ENCODE measurements at places on chromosomes 1 and 21.
A peak's percentile ranks its signal among the peaks of the same experiment; 100 is the strongest.

DNA sequence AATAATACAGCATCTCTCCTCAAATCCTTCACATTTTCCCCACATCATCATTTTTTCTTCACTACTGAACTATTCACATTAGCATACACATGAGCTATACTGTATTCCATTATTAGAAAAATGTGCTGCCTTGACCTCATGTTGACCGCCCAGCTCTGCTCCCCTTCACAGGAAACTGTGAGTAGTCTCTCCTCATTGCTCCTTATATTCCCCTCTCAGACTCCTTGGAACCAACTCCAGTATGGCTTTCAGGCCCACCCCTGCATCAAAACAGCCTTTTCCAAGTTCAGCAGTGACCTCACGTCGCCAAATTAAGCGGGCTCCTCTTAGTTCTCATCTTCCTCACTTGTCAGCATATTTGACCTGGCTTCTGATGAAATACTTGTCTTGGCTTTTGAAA is 59.2 kb upstream of the SPAG17 start:
- no peak for DNase-seq

DNA sequence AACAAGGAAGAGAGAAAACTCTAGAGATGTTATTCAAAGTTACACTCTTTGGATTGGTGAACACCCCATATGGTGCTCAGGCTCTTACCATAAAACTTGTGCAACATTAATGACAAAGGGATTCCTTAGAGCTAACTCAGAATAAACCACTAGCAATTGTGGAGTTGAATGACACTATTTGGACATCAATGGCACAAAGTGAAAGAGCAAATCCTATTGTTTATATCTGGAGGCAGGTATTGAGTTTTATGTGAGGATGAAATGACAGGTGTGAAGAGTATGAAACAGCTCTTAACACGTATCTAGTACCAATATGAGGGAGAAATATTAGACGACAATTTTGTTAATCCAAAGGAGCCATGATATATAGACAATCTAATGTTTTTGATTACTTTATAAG is 584.9 kb upstream of the PBX1 start:
- no peak for DNase-seq

- DNase-seq: no peak
Observed at GRCh38 chr1:17970757-17971156, 136.8 kb upstream of the IGSF21 start.

DNA sequence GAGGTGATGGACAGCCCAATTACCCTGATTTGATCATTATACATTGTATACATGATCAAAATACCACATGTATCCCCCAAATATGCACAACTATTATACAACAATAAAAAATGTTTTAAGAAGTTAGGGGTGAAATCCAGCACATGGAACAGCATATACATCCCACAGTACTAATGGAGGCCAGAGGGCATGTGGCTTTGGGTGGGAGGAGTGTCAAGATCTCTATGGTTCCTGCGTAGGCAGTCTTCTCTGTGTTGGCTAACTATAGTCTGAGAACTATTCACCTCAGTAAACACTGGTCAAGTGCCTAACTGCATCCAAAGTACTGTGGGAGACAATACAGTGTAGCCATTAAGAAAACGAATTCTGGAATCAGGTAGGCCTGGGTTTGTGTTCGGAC is 74.1 kb downstream of the GADD45A start:
- no peak for DNase-seq

GRCh38 chr1:82465024-82465423 is 664.3 kb downstream of the ADGRL2 start:
- DNase-seq: no peak

- no peak for DNase-seq
Observed at GRCh38 chr1:29824025-29824424, 587.7 kb downstream of the PTPRU start.

DNA sequence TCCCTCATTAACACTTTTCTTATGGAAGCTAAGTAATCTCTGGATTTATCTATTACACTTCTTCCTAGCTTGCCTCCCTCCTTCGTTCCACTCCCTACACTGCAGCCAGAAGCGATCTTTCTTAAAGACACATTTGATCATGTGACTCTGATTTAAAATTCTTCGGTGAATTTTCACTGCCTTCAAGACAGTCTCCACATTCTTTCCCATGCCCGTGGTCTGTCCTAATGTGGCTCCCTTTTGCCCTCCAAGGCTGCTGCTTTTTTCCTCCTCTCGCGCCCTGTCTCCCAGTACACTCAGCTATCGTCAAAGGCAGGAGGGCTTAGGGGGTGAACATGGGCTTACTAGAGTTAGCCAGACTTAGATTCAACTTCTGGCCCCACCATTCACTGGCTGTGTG is 64.4 kb downstream of the SDCCAG8 start:
- no peak for DNase-seq

GRCh38 chr1:181152892-181153633 is 64.6 kb downstream of the IER5 start:
- DNase-seq: peak; percentile 37

GRCh38 chr1:6421266-6421665 is 1.5 kb upstream of the HES2 start:
- DNase-seq: no peak

GRCh38 chr1:226390681-226391080 is 17.2 kb downstream of the PARP1 start:
- no peak for DNase-seq

DNA sequence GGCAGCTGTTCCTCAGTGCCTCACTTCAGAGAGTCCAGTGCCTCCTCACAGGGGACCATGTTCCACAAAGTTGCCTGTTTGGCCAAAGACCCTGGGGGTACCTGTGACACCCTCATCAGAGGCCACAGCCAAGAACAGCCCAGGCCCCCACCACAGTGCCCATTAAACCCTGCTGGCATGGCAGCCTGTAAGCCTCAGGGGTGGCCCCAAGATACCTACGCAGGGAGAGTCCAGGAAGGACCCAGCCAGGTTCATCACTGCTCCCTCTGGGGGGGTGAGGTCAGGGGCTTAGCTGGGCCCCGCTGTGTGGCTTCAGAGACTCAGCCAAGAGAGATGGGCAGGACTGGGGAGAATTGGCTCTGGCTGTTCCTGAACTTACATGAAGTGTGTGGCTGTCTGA is 19.1 kb upstream of the PRDM16 start:
- no peak for DNase-seq

DNA sequence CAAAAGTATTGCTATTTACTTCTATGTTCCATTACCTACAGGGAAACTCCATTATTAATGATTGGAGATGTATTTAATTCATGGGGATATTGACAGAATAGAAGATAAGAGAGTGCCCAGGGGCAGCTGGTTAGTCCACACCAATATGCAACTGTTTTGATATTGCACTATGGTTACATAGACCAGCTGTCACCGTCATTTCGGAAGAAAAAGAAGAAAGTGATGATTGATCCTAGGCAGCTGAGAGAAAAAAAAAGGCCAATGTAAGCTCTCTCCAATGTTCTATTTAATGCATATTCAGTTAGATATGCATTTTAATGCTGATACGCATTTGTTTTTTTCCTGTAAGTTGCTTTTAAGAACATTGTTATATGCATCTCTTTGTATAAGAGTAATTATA is 1367.2 kb downstream of the KCNT2 start:
- DNase-seq: no peak

DNA sequence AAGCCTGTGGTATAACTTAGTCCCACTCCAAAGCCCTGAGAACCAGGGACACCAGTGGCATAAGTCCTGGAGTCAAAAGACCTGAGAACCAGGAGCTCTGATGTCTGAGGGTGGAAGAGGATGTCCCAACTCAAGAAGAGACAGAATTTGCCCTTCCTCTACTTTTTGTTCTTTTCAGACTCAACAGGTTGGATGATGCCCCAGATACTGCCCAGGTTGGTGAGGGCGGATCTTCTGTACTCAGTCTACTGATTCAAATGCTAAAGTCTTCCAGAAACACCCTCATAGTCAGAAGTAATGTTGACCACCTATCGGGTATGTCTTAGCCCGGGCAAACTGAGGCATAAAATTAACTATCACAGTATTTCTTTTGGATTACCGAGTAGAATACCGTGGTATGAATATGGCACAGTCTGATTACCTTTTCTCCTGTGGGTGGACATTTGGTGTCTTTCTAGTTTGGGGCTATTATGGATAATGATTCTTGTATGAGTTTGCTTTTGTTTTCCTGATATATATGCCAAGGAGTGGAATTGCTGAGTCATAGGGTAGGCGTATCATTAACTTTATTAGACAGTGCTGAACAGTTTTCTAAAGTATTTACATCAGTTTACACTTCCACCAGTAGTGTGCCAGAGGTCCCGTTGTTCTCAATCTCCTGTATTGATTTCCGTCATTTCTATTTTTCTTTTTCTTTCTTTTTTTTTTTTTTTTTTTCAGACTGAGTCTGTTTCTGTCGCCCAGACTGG is 3.2 kb upstream of the CHAF1B start:
- DNase-seq: no peak

DNA sequence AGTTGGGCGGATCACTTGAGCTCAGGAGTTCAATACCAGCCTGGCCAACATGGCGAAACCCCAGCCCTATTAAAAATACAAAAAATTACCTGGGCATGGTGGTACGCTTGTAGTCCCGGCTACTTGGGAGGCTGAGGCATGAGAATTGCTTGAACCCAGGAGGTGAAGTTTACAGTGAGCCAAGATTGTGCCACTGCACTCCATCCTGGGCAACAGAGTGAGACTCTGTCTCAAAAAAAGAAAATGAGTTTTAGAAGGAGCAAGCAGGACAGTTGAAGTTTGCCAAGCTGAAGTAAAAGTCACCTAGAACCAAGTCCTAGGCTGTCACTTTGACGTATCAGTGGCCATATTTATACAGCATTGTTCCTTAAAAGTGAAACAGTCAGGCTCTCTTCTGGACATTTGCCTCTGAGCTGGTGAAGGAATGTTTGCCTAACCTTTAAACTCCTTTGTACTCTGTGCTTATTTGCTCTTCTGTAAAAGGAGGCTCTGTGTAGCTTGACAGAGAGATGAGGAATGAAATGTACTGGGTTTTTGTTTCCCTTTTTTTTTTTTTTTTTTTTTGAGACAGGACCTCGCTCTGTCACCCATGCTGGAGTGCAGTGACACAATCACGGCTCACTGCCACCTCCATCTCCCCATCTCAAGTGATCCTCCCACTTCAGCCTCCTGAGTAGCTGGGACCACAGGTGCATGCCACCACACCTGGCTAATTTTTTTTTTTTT is 2.8 kb downstream of the RAB4A start:
- DNase-seq: no peak

DNA sequence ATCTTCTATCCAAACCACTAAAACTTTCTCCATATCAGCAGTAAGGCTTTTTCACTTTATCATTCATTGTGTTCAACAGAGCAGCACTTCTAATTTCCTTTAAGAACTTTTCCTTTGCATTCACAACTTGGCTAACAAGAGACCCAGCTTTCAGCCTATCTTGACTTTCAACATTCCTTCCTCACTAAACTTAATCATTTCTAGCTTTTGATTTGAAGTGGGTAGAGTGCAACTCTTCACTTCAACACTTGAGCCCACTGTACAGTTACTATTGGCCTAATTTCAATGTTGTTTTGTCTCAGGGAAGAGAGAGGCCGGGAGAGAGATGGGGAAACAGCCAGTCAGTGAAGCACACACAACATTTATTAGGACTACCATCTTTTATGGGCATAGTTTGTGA is 2.0 kb downstream of the UBE2G2 start:
- DNase-seq: no peak

- DNase-seq: no peak
Observed at GRCh38 chr1:201299968-201300367, 16.7 kb downstream of the PKP1 start.

- peak; percentile 62 for DNase-seq
Observed at GRCh38 chr1:50271968-50272578, 151.2 kb downstream of the DMRTA2 start.

- DNase-seq: peak; percentile 56
Observed at GRCh38 chr1:31422505-31423319, 9.7 kb downstream of the SERINC2 start.

DNA sequence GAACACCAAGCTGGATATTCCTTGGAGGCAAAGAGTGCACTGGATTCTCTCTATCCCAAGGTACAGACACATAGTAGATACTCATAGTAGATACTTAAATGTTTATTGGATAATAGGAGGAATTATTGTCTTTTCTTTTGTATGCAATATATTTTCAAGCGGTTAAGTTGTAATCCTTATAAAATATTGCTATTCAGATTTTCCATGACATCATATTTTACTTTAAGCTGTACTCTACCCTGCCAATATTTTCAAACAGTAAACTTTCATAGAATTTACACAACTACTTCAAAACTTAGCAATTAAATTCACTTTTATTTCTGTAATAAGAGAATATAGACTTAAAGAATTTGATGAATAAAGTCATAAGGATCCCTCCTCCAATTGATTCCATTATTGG is 546.5 kb upstream of the CAMK1G start:
- no peak for DNase-seq

GRCh38 chr1:12129624-12130023 is 37.2 kb upstream of the TNFRSF1B start:
- no peak for DNase-seq

GRCh38 chr1:16119926-16120325 is 35.9 kb downstream of the EPHA2 start:
- DNase-seq: peak; percentile 32

DNA sequence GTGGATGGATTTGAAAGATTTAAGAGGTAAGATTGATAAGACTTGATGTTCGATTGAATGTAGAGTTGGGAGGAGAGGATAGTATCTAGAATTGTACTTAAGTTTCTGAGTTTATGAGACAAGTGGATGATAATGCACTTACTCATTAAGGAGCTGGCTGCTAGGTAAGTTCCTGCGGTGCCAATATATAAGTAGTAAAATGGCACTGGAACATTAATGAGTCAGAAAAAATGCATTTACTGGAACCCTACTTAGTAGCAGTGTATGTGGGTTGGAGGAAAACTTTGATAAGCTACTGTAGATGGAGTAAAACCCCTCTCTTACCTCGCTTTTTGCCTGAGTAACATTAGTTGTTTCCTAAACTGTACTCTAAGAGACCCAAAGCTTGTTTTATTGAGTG is 68.2 kb downstream of the ZFYVE9 start:
- no peak for DNase-seq

DNA sequence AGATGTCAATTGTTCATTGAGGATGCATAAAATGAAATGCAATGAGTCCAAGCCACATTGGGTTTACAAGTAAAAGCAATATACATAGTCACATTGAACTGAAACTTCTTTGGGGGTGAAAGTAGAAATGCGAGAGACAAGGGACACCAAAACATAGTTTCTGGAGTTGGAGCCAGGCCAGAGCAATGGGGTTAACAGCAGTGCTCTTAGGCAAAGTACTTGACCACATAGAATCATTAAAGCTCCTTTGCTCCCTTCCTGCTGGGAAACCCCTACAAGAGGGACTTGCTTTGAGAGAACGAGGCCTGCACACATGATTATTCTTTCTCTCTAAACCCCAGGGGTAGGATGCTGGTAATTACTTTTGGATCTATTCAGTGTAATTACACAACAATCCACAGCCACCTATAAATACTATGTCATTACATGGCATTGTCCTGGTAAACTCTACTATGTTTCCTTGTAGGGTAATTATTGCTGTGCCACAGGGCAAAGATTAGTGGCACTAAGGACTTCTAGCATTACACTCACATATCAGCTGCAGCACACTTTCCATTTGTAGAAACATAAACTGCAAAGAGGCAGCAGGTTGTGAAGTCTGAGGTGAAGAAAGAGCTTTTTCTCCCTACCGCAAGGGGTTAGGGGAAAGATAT is 421.6 kb upstream of the PBX1 start:
- DNase-seq: no peak

- no peak for DNase-seq
Observed at GRCh38 chr1:36253161-36253862, 29.1 kb downstream of the THRAP3 start.

All from posterior cingulate gyrus (tissue), 11 donors.